ENCODE measurements at places on chromosomes 1 and 21. TPM values are rescaled to one million over a fixed set of nuclear protein-coding genes. Genes with fewer than 3 reads are reported as not detected.
A peak's percentile ranks its signal among the peaks of the same experiment; 100 is the strongest.

- no peak overlapping the region for H3K27ac ChIP-seq
- DNase-seq = no peak
- H3K4me1 ChIP-seq = no peaks in the 10 kb centered on the region
- peaks cover 14% of the 10 kb centered on the region for H3K27me3 ChIP-seq
Measured at GRCh38 chr1:210076620-210077019, 138.6 kb downstream of the SYT14 start.

GRCh38 chr21:41817228-41817627 lies 50.4 kb upstream of the RIPK4 start:
- no peaks in the 10 kb centered on the region for H3K27me3 ChIP-seq
- peak overlapping the region; percentile 63 for H3K27ac ChIP-seq
- H3K4me1 ChIP-seq = peaks cover 12% of the 10 kb centered on the region
- H3K4me3 ChIP-seq = no peak overlapping the region
- no peak for DNase-seq
- peaks cover 16% of the 10 kb centered on the region for H3K36me3 ChIP-seq

DNA sequence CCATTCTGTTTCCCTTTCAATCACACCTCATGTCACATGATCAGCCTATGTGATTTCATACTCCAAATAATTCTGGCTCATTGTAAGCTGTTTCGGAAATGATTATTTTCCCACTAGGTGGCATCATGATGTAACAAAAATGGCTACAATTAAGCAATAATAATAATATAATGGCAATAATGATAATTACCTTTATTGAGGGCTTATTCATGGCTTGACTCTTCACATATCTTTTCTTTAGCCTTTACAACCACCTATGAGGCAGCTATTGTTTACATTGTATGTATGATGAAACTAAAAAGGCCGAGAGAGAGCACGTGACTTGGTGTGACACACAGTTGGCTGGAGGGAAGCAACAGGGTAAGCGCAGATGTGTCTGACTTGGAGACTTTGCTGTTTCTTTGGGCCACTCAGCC lies 12.5 kb upstream of the KPRP start:
- H3K4me1 ChIP-seq = no peaks in the 10 kb centered on the region
- no peaks in the 10 kb centered on the region for H3K36me3 ChIP-seq

Gene TDRD5
- not detected for total RNA-seq

GRCh38 chr1:155966750-155967149 lies 11.6 kb downstream of the ARHGEF2 start:
- H3K4me3 ChIP-seq = no peak overlapping the region
- H3K27me3 ChIP-seq = no peaks in the 10 kb centered on the region
- H3K27ac ChIP-seq = no peak overlapping the region

DNA sequence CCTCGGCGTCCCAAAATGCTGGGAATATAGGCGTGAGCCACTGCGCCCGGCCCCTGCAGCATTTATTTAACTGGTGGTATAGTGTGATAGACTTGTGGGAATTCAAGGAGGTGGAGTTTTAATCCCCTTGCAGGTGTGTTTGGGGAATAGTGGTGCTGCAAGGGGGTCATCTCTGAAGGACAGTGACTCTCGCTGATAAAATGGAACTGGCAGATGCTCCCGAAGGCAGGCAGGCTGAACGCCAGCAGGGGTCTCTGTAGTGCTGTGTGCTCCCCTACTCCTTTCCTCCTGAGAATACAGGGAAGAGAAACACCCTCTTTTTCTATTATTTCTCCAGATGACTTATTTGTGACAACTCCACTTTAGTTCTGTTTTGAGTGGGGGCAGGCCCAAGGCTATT lies 4.0 kb downstream of the OSCP1 start:
- no peaks in the 10 kb centered on the region for H3K36me3 ChIP-seq
- H3K27me3 ChIP-seq = no peaks in the 10 kb centered on the region
- no peak for DNase-seq
- no peak overlapping the region for H3K27ac ChIP-seq

GRCh38 chr1:109499661-109500536 lies 6.0 kb downstream of the CYB561D1 start:
- H3K4me3 ChIP-seq = no peak overlapping the region
- DNase-seq = no peak
- H3K27me3 ChIP-seq = no peaks in the 10 kb centered on the region
- peaks cover 23% of the 10 kb centered on the region for H3K4me1 ChIP-seq
- H3K27ac ChIP-seq = no peak overlapping the region

GRCh38 chr1:202405928-202406327 lies 57.4 kb downstream of the PPP1R12B start:
- no peak for DNase-seq
- H3K27me3 ChIP-seq = no peaks in the 10 kb centered on the region
- H3K4me3 ChIP-seq = no peak overlapping the region
- H3K27ac ChIP-seq = no peak overlapping the region

DNA sequence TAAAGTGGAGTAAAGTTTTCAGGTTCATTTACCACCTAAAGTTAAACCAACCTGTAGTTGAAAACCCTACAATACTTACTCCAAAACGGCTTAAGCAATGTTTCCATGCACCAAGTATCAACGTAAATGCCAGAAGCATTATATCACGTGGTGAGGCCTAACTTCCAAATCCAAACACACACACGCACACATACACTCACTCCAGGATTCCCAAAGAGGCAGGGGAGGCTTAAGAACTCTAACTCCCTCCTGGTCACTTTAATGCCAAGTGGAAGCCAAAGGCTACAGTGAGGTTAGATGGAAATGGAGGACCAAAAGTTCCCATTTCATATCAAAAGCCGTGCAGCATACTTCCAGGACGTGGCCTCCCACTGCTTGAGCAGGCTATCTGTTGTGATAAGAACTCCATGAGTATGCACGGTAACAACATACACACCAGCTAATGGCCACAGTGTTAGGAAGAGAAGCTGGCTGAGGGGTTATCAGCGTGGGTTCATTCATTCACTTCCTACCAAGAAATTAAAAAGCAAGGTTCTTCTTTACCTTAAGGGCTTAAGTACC lies 224.1 kb downstream of the SLC45A1 start:
- H3K36me3 ChIP-seq = peaks cover 19% of the 10 kb centered on the region
- H3K4me1 ChIP-seq = peaks cover 14% of the 10 kb centered on the region
- H3K4me3 ChIP-seq = no peak overlapping the region
- no peaks in the 10 kb centered on the region for H3K27me3 ChIP-seq
- no peak for DNase-seq

GRCh38 chr1:98398649-98399048 lies 262.9 kb upstream of the SNX7 start:
- no peaks in the 10 kb centered on the region for H3K27me3 ChIP-seq
- DNase-seq = no peak
- peak overlapping the region; percentile 48 for H3K27ac ChIP-seq
- H3K36me3 ChIP-seq = no peaks in the 10 kb centered on the region
- peak overlapping the region; percentile 43 for H3K4me3 ChIP-seq
- peaks cover 21% of the 10 kb centered on the region for H3K4me1 ChIP-seq

GRCh38 chr1:6489799-6490180 lies 1.7 kb downstream of the PLEKHG5 start:
- no peaks in the 10 kb centered on the region for H3K36me3 ChIP-seq
- peaks cover 62% of the 10 kb centered on the region for H3K4me1 ChIP-seq
- peak overlapping the region; percentile 44 for H3K27ac ChIP-seq
- peak overlapping the region; percentile 78 for H3K4me3 ChIP-seq

Gene HSPA6
- not detected for total RNA-seq

Data from osteocyte (in vitro differentiated cells).